ENCODE measurements at places on chromosomes 7 and 10.

- no peak for DNase-seq
Measured at GRCh38 chr10:71068861-71069271, 143.5 kb upstream of the UNC5B start.

DNA sequence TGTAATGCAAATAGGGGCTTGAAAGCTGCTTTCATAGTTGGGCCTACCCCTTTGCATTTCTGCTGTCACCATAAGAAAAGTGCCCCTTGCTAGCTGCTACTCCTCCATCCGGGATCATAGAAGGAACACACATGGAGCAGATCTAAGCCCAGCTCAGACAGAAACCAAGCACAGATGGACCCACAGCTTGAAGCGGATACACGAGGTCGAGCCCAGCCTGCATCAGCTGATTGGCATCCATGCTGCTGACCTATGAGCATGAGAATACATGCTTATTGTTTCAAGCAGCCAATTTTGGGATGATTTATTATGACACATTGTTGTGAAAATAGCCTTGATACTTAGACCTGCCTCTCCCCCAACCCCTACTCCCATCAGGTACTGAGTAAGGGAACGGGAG is 109.2 kb downstream of the ZNF467 start:
- no peak for DNase-seq

DNA sequence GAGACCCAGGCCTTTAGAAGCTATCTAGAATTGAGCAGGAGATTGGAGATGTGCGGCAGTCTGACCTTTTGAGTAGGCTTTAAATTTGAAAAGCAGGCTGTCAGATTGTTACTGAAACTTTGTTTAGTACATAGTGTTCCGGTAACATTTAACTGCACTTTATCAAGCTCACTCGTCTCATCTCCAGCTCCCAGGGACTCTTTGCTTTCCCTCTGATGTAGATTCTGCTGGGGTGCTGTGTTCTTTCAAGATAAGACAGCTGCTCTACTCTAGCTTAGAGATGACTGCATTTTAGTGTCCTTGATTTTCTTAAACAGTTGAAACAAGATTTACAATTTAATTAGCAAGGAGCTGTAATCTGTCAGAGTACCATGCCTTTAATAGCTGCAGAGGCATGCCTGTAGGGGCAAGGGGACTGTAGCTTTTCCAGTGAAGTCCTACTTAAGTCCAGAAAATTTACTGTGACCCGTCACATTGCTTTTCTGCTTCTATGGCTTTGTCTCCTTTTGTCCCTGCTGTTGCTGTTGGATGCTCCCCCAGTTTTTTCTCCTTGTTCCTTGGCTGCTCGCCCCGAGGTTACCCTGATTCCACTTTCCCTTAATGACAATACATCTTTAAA is 56.4 kb upstream of the MTPN start:
- DNase-seq, result no peak

GRCh38 chr10:99711129-99711719 is 20.7 kb downstream of the COX15 start:
- peak; percentile 31 for DNase-seq

DNA sequence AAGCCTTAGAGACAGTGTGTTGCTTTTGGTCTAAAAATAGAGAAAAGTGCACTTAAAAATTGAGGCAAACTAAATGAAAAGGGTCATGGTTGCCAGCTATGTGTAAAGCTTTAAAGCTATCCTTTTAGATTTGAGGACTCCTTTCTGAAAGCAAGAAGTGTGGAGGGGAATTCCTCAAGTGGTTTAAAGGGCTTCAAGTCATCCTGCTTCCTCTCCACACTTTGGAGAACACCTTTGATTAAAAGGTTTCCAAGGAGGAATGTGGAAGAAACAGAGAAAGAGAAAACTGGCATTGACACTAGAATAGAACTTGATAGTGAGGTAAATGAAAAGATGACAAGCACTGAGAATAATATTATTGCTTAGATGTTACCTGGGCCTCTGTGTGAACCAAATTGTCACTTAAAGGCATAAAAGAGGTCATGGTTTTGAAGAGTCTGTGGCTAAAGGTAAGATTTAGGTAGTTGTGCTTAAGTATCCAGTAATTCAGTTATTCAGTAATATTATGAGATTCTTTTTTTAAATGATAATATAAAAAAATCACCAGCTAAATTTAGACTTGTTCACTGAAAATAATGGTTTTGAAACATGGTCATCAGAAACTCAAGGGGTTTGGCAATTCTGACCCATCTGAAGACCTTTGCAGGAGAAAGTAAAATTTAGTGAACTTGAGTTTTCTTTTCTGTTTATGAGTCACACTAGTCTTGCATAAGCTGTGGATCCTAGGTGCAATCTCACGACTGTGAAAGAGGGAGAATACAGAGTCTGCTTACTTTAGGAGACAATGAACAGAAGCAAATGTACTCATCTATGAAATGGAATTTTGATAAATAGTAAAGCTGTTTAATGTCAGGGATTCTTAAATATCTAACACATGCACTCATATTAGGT is 466.0 kb downstream of the KIF20B start:
- DNase-seq, result no peak

- DNase-seq, result no peak
Measured at GRCh38 chr7:5417106-5418071, 6.2 kb downstream of the TNRC18 start.

GRCh38 chr7:55132890-55133551 is 114.2 kb downstream of the EGFR start:
- DNase-seq, result no peak

- no peak for DNase-seq
Measured at GRCh38 chr7:33425395-33425794, 296.0 kb downstream of the BBS9 start.

DNA sequence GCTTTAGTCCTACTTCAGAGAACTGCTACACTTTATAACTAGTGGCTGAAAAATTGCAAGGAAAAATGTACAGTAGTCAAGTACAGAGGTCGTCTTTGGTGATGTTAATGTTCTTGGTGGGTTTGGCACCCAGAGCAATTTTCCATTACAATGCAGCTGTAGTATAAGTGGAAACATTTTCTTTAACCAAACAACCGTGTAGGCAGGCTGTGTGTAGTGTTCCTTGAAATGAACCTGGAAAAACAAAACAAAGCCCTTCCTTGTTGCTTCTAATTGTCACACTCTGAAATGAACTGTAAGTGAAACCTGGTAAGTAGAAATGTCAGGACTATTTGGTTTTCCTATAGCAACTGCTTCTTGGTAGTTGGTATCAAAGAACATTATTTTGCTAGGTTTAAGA is 256.9 kb downstream of the MDFIC start:
- no peak for DNase-seq

- DNase-seq, result no peak
Measured at GRCh38 chr10:81828251-81828650, 46.7 kb upstream of the NRG3 start.

GRCh38 chr10:50322077-50322476 is 70.8 kb upstream of the ASAH2 start:
- peak; percentile 30 for DNase-seq

GRCh38 chr7:22726907-22727713 is at the start of gene IL6:
IL6 (plus strand) TSS chr7:22727200; CDS start chr7:22727263, 63 bp downstream.
- peak; percentile 7 for DNase-seq

GRCh38 chr7:90222811-90223725 is 11.5 kb downstream of the STEAP2 start:
- peak; percentile 34 for DNase-seq

- no peak for DNase-seq
Measured at GRCh38 chr10:31262672-31263071, 56.3 kb upstream of the ZEB1 start.

- no peak for DNase-seq
Measured at GRCh38 chr10:4131407-4132215, 346.6 kb upstream of the KLF6 start.

- no peak for DNase-seq
Measured at GRCh38 chr10:78416031-78417011, 382.7 kb downstream of the RPS24 start.

DNA sequence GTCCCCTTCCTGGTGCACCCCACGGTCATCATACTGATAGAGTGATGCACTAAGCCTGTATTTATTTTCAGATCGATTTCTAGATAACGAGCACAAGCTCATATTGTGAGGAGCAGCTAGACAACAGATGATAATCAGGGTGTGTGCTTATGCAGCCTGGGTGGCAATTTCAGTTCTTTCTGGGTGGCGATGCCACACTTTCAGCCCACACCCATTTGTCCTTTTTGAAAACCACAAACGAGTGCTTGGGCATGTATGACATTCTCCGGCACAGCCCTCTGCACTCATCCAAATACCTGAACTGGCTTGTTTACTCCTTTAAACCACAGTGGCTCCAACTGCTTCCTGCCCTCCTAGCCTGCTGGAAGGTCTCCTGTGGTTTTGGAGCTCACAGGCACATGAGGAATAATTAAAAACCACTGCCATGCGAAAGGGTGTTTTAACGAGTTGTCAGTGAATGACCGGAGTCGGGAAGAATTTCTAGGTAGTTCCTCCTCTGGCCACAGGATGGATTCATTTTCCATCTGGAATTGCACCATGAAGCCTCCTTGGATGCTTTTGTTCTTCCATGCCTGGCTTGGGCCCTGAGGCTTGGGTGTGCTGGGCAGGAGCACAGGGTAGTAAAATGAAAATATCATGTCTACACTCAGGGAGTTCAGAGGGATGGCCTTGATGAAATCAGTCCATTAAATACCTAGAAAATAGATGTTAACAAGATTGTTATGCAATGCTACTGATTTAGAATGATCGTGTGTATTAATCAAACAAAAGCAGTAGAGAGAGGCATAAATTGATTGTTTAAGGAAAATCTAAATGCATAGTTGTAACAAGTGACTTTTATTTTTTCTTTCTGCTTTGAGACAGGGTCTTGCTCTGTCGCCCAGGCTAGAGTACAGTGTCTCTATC is 52.4 kb upstream of the ITGB1 start:
- DNase-seq, result peak; percentile 42

DNA sequence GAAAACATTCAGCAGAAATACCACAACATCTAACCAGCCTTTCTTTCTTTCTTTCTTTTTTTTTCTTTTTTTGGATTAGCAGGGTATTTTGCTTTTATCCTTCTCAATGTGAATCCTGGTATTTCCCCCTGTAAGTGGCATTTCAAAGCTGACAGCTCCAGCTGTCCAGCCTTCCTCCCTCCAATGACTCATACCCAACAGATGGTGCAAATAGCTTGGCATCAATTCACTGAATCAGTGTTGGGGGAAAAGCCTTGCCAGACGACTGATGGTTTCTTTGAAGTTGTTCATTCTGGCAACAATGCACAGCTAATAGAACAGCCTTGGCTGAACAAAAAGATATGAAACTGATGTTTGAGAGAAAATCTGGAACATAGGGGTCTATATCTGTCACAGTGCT is 316.8 kb upstream of the STEAP1 start:
- DNase-seq, result no peak

DNA sequence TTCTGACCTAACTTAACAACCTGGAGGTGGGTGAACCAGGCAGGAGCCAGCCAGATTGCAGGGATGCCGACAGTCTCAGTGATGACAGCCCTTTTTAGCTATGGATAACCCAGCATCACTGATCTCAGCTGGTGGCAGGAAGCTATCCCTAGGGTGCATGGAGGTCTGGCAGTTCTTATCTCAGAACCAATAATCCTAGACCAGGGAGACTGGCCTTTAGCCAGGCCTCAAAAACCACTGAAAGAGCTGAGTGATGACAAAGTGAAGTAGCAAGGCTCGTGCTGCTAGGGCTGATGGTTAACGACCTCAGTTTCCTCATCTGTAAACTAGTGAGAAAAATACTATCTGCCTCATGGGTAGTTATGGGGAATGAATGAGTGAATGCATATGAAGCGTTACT is 112.5 kb downstream of the RALA start:
- no peak for DNase-seq

GRCh38 chr10:5659702-5660528 is 6.5 kb downstream of the ASB13 start:
- DNase-seq, result no peak

- no peak for DNase-seq
Measured at GRCh38 chr10:131854579-131855335, 46.1 kb upstream of the PPP2R2D start.

GRCh38 chr7:44814919-44815318 is 18.4 kb downstream of the PPIA start:
- DNase-seq, result no peak

GRCh38 chr7:17362439-17363105 is 64.1 kb downstream of the AHR start:
- no peak for DNase-seq

DNA sequence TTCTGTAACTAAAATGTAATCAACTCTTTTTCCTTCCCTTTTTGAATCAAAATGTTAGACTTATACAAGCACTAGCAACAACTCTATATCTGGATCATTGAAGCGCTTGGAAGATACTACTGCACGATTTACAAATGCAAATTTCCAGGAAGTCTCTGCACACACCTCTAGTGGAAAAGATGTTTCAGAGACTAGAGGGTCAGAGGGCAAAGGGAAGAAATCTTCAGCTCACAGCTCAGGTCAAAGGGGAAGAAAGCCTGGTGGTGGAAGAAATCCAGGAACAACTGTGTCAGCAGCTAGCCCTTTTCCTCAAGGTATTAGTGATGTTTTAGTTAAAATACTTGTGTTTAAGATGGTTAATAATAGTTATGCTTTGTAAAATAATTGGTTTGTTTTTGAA is 136.4 kb downstream of the MLLT10 start:
- no peak for DNase-seq

DNA sequence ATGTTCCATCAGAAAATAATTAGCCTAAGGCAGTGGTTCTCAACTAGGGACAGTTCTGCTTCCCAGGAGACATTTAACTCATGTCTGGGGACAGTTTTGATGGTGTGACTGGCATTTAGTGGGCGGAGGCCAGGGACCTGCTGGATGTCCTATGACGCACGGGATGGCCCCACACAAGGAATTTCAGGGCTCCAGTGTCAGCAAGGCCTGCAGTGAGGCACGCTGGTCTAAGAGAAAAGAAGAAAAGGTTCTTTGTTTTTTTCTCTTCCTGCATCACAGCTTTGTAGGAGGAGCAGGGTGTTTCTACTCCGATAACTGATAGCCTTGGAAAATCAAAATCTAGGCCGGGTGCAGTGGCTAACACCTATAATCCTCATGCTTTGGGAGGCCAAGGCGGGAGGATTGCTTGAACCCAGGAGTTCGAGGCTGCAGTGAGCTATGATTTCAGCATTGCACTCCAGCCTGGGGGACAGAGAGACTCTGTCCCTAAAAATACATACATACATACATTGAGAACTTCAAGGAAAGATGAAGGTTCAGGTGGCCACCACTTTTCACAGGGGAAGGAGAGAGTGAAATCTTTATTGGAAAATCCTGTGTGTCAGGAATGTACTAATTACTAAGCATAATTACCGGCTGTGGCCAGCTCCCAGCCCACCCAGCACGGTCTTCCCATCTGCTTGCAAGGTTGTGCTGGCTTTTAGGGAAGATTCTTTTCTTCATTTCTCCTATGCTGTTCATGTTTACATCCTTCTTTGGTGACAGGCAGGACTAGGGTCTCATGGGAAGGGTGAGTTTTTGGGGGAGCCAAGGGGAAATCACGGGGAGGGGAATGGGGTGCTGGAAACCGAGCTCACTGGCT is 150.4 kb downstream of the ACTR3B start:
- DNase-seq, result no peak

- no peak for DNase-seq
Measured at GRCh38 chr7:17521437-17521836, 223.0 kb downstream of the AHR start.

DNA sequence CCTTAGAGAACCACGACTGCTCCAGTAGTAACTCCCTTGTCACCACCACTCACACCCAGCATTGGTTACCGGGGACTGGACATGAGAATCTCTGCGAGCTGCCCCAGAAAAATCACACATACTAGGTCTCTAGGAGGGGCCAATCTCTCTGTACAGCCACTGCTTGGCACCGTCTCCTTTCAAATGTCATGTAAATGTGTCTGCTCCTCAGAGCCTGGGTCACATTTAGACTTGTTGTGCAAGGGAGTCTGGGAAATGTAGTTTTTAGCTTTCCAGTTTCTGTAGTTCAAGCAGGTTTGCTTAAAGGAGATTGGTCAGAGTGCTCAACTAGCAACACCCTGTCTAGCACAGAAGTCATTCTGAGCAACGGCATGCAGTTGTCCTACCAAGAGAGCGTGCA is 60.0 kb downstream of the CHN2 start:
- no peak for DNase-seq

Measured in NCI-H526 treated with DMSO at 0.1 percent for 48 hours (cell line).